Fibroblast of lung (primary cell): ENCODE measurements at places on chromosomes 16 and 17. TPM values are rescaled to one million over a fixed set of nuclear protein-coding genes. Genes with fewer than 3 reads are reported as not detected.

The MRPL38 gene
- 30.8 and 36.0 TPM in 2 replicates for total RNA-seq

The TBC1D28 gene
- total RNA-seq: not detected in 2 replicates

The SDK2 gene
- under 0.01 and 0.26 TPM in 2 replicates for total RNA-seq

The ITGAD gene
- total RNA-seq: not detected in 2 replicates

The DNAH2 gene
- total RNA-seq: 0.17 and 0.26 TPM in 2 replicates

The PPP1R1B gene
- total RNA-seq: under 0.01 and 0.26 TPM in 2 replicates

The PRSS27 gene
- total RNA-seq: 1.0 and 1.2 TPM in 2 replicates

The LITAFD gene
- total RNA-seq: not detected in 2 replicates

The SLFN12L gene
- 0.17 and 0.26 TPM in 2 replicates for total RNA-seq

The TBC1D3H gene
- total RNA-seq: not detected in 2 replicates

The NPIPA2 gene
- total RNA-seq: 0.77 and 0.99 TPM in 2 replicates

The KIF22 gene
- 4.4 and 17.7 TPM in 2 replicates for total RNA-seq

The CPNE7 gene
- 13.1 and 53.0 TPM in 2 replicates for total RNA-seq

The MT4 gene
- total RNA-seq: not detected in 2 replicates

The GDPD1 gene
- 1.3 and 1.5 TPM in 2 replicates for total RNA-seq

The TEX19 gene
- 0.17 TPM in 1 of 2 replicates, not detected in the other for total RNA-seq

The GFAP gene
- total RNA-seq: 0.26 and 1.3 TPM in 2 replicates

The ACBD4 gene
- total RNA-seq: 7.7 and 18.0 TPM in 2 replicates

The TSPOAP1 gene
- total RNA-seq: 4.0 and 4.9 TPM in 2 replicates
